ENCODE measurements at places on chromosomes 1 and 21.

DNA sequence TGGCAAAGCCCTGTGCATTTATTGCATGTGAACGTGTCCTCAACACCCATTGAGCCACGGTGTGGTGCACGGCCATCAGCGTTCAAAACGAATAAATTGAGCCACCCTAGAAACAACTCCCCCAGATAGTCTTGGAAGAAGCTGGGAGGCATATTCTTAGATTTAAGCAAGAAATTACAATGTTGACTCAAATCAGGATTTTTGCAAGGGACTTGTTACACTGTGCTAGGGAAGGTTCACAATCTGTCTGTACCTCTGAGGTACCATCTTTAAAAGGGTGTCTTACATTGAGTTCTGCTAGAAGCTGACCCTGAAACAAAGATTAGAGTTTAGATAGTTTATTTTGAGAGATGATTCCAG is 16.2 kb downstream of the CD247 start:
- DNase-seq: no peak

DNA sequence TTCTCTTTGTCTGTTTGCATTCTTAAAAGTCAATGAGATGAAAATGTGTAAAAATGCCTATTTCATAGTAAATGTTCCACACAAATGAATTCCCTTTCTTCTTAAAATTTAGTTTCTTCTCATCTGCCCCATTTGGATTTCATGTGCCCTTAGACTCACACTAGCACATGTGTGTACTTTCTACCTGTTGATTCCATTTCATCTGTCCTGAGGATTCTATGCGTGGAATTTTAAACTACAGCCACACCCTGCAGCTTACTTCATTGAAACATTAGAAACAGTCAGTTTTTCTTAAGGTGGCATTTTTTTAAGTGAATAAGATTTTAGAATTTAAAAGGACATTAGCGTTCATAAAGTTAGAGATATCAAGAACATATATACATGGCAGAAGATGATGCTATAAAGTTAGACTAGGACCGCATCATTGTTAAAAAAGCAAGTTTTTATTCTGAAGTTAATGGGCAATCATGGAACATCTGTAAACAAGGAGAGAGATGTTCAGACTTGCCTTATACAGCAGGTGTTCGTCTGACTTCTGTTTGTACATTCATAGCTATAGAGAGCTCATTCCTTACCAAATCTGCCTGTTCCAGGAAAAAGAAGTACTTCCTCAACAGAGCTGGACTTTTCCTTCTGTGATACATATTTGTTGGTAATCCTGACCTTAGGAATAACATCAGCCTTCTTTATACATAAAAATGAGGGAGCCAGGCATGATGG is 3.9 kb upstream of the TUT4 start:
- DNase-seq: no peak

DNA sequence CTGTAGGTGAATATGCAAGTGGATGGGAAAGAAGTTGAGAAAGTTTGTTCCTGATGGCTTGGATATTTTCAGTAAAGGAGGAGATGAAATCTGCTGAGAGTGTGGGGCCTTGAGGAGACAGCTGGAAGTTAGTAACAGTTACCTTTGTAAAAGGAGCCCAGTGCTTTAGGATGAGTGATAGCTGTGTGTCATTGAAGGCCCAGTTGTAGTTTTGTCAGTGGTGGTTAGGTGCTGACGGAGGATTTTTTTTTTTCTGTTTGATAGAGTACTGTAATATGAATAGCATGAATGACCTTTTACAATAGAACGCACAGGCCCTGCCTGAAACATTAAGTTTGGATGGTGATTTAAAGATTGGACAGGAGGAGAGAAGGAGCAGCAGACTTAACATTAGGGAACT is 33.3 kb downstream of the LRRC8D start:
- DNase-seq: no peak

DNA sequence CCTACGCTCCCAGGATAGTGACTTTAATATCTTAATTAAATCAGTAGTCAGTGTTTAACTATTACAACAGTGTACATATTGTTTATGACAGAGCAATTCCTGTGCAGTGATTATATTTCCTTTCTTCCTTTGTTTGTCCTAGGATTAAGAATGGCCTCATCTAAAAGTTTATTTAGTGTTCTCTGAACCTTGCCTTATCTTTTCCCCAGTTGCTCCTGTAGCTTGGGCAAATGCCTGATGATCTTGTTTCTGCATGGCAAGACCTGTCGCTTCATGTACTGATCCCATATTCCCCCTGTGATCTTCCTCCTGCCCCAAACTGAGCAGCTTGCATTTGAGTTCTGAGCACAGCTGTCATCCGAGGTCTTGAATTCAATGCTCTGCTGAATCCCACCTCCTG is 69.1 kb upstream of the STUM start:
- DNase-seq: no peak

DNA sequence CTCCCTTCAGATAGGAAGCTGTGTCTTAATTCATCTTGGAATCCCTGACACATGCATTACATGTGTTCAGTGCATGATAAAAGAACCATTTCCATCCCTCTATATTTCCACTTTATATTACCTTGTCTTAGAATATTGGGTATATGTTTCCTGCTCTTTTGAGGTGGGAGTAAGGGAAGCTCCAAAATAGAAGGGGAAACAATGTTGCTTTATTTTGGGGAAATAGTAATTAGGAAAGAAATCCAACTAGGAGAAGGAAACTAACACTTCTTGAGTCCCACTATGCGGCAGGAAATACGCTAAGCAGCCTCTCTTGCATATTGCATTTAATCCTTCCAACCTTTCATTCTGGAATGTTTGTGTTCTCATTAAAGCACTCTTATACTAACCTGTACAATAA is 89.4 kb upstream of the VAV3 start:
- no peak for DNase-seq

DNA sequence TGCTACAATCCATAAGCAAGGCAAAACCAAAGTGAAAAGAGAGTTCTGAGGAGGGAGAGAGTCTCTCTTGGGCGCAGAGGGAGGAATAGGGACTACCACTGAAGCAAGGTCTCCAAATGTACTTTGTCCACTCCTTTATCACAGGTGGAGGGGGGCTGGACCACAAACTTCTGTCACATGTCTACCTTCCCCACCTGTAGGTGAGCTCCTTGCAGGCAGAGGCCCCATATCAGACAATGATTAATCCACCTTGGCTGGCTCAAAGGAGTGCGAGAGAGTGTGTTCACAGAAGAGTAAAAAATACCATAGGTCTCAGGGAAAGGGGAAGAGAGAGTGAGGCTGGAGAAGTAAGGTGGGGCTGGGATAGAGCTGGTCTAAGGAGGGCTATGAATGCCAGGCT is 4.5 kb downstream of the BEND5 start:
- no peak for DNase-seq

DNA sequence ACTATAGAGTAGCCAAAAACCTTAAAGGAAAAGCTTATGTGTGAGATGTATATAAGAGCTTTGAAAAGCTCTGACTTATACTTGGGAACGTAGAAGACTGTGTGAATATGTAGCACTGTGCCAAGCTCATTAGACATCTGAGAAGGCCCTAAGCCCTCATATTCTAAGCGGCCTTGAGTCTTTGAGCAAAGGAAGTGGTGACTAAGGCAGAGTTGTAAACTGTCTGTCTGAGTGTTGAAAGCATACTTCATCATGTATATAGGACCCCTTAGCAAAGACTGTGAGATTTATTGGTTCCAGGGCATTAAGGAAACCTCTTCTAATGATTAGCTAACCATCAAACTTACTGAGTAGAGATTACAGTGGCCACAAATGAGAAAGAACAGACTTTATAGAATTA is 153.3 kb upstream of the LYPLAL1 start:
- DNase-seq: no peak

- DNase-seq: no peak
Observed at GRCh38 chr1:159746666-159747065, 32.3 kb upstream of the CRP start.

DNA sequence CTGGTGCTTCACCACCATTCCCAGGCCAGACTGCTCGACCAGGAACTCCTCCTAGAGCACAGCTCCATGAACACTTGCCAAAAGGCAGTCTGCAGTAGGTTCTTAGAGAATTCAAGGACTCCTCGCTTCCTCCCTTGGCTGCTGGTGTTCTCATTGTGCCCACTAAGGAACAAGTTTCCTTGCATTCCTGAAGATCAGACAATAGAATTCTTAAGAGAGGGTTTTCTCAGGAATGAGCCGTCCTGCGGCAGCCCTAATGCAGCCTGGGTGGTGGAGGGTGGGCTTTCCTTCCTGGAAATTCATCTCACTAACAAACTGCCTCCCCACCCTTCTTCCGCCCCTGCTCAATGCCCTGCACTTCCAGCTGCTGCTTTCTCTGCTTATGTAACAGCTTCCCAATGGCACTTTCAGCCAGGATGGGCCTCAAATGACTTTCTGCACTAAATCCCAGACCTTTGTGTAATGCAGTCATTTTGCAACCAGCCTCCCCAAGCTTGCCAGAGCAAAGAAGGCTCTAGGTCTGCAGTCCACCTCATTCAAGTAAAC is 287.9 kb downstream of the PLPP3 start:
- DNase-seq: no peak

- DNase-seq: no peak
Observed at GRCh38 chr1:115365738-115366137, 27.7 kb upstream of the NGF start.

DNA sequence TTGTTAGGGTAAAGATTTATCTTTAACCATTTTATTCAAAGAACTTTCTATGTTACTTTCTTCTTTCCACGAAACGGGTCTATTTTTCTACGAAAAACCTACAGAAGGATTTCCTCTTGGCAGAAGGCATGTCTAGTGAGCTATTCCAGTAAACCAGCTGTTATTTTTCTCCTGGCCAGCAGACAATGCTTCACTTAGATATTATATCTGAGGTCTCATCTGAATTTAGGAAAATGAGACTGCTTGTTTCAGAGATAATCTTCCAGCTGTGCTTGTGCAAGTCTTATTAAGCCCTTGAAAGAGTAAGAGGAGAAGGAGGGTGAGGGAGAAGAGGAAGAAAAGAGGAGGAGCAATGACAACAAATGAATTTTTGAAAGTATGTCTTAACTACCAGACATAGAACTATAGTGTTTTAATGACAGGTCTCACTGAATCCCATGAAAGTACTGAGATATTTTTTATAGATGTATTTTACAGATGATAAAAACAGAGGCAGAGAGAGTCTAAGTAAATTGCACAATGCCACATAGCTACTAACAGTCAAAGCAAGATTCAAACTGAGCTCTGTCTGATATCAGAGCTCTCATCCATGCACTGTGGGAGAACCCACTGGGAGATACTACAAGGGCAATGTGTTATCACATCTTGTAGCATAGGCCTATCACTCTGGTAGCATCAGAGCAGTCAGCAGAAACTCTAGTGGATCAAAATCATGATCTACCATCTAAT is 54.6 kb upstream of the SAMSN1 start:
- no peak for DNase-seq

DNA sequence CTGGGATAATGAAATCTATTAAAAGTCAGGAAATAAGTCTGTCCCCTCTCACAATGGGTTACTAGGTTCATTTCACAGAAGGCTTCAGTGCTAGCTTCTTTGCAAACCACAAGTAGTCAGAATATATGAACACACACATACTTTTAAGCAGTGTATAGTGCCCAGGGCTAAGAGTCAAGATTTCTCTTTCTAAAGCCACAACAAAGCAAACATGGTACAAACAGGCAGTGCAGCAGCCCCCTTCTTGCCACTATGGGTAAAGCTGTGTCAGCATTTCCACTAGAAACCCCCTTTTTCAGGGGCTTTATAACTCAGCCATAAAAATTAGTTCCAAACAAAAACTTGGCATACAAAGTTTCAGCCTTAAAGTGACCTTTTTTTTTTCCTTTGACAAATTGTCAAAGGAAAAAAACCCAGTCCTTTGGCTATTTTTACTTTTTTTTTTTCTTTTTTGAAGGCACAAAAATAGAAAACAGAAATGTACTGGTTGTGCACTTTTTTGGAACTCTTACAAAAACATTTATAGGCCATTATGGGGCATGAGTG is 315.4 kb downstream of the LMO4 start:
- no peak for DNase-seq

DNA sequence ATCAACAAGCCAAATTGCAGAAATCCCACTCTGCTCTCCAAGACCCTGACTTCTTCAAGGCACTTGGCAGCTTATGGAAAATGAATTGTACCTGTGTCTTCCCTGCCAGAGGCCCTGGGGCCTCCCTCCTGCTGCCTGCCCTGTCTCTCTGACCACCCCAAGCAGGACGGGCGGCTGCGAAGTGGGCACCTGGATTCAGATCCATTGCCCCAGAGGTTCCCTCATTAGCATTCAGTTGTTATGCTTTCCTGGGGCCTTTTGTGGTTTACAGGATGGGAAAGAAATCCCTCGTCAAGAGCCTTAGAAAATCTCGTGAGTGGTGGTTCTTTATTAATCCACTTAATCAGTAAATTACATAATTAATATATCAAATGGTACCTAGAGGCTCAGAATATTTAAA is 179.3 kb downstream of the TNR start:
- no peak for DNase-seq

- no peak for DNase-seq
Observed at GRCh38 chr1:228226956-228227791, 19.3 kb downstream of the OBSCN start.

DNA sequence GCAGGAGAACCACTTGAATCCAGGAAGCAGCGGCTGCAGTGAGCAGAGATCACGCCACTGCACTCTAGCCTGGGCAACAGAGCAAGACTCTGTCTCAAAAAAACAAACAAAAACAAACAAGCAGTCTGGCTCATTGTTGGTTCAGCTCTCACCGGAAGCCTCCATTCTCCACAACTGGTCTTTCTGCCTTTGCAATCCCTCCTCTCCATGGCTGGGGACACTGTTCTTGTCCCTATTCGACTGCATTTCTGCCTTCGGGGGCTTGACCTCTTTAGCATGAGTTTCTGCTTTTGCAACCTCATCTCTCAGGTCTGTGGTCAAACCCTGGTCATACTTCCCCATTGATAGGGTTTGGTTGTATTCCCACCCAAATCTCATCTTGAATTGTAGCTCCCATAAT is 216.3 kb upstream of the NR5A2 start:
- DNase-seq: no peak

DNA sequence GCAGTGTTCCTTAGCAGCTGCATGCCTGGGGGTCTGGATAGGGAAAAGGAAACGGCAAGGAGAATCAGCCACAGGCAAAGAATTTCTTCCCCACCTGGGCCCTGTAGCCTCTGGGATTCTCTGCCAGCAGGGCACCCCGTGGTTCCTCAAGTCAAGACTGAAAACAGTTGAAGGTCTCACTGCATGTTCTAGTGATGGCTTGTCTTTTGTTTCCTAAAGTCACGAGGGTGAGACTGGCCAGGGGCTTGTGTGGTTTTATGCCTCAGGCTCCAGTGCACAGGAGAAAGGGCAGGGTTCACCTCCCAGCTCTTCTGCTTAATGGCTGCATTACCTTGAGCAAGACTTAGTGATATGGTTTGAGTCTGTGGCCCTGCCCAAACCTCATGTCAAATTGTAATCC is 53.2 kb upstream of the B3GALT5 start:
- no peak for DNase-seq

GRCh38 chr1:39981385-39981784 is 26.4 kb downstream of the MFSD2A start:
- no peak for DNase-seq

GRCh38 chr1:234871039-234871709 is 257.5 kb downstream of the TOMM20 start:
- DNase-seq: no peak

All from NCI-H2081 treated with DMSO at 0.1 percent for 48 hours (cell line).